SK-N-DZ (cell line): ENCODE measurements at places on chromosomes 2 and 18.
A peak's percentile ranks its signal among the peaks of the same experiment; 100 is the strongest.

GRCh38 chr2:130949954-130950353, 113.2 kb downstream of the ARHGEF4 start:
- DNase-seq = no peak

DNA sequence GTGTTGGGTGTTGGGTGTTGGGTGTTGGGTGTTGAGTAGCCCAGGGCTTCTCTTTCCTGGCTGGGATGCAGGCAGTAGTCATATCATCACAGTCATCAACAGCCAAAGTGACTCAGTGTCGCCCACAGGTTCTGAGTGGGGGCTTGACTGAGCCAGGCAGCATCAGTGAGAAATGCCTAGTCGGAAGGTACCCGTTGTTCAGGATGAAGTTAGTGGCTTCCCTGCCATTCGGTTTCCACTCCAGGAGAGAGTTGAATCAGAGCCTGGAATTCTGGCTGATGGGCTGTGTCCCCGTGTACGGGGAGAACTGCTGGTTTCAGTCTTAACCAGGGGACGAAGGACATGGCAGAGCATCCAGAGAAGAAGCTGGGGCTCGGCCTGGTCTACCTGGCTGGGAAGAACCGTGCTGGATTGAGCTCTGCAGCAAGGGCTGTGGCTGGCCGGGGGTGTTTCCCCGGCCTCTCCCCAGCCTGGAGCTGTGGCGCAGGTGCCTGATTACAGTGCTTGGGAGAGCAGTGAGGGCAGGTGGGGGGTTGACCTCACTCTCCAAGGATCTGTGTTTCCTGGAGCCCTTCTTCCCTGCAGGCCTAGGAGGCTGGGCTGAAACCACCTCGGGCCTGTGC, 49.4 kb downstream of the AGAP1 start:
- DNase-seq = no peak

GRCh38 chr2:180655842-180656454, 324.5 kb upstream of the UBE2E3 start:
- DNase-seq = no peak

- DNase-seq = peak; percentile 73
Observed at GRCh38 chr2:130819608-130820278, 17.0 kb upstream of the ARHGEF4 start.

DNA sequence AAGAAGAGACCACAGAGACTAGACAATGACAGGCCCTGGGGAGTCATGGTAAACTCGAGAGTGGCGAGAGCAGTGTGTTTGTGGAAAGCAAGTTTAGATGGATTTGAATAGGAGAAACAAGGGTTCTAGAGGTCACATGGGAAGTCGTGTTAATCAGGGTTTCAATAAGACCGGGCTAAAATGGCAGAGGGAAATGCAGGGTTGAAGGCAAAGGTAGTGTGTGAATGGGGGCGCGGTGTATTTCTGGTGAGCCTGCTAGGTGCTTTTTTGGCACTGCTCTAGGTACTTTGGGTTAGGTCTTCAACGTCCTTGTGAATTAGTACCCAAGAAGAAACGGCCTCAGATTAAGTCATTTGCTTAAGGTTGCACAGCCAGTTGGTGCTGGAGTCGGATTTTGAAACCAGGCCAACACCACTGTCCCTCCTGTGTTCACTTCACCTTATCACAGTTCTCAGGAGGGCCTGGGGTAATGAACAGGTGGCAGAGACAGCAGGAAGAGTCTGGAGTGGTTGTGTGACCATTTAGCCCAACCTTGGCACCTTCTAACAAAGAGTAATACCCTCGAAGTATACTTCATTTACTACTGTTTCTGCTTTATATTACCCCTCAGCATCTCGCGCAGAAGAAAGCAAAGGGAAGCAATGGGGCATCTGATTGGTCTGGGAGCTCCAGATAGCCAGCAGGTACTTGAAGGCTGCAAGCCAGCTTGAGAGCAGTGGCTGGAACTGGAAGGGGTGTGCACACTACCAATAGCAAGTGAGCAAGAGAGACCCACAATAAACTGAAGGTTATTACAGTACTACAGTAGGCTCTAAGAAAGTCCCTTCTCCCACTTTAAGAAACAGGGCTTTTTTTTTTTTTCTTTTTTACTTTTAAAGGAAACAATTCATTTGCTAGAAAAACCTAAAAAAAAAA, 33.4 kb upstream of the GAREM2 start:
- DNase-seq = no peak

DNA sequence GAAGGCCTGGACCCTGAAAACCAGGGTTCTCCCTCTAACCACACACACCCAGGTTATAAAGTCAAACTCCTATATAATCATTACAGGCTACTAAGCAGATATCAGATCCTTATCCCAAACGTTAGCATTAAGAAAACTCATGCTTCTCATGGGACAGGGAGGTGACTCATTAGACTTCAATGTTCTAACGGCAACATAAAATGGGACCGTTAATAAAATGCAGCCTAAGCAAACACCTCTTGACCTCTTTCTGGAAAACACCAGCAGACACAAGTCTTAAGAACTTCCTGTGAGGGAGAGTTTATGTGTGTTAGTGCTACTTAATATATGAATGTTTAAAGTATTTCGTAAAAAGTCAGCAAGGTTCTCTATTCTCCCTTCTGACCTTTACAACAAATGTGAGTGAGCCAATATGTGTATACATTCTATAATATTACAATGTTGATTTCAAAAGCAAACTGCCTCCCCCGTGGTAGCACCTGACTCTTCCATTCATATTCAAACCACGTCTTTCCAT, 31.7 kb downstream of the LPIN2 start:
- DNase-seq = no peak

- DNase-seq = no peak
Observed at GRCh38 chr2:26335231-26335630, 10.7 kb upstream of the SELENOI start.

DNA sequence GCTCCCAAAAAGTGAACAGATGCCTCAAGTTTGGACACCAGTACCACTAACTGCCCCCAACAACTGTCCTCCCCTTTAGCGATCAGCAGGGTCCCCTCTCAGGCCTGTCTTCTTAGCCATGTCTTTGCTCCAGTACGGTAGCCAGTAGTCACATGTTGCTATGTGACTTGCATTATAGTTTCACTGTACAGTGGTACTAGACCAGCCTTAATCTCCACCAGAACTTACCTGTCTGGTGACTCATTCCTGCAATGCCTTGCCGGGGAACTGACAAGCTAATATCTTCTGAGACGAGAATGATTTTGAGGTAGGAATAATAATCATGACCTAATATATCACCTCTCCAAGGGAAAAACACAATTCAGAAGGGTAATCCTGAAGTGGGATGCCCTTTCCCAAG, 23.7 kb downstream of the ACMSD start:
- DNase-seq = no peak

DNA sequence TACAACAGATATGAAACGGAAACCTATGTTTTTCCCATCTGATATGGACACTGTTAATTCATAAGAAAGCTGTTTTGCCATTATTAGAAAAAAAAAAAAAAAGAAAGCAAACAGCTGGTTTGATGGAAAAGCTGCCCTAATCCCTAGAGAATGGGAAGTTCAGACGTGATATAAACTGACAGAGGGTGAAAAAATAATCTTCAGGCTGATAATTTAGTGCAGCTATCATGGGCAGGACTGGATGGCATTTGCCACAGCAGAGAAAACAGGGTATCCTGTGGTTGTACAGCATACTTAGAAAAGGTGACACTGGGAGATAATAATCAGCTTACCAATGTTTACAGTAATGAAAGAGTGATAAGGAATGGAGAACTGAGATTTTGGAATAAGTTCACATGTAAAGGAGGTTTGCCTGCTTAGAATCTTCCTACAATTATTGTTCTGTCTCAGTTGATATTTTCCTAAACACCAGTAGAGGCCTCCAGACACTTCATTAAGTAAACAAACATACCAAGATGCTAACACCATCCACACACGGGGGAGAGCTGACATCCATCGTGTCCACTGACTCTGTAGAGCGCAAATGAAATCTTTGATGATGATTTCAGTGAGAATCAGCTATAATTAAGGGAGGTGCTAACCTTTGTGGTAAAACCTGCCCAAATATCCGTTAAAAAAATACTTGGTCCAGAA, 211.6 kb upstream of the MMADHC start:
- peak; percentile 27 for DNase-seq
